ENCODE measurements at places on chromosomes 5 and 9.

GRCh38 chr5:96968074-96968473, 32.2 kb downstream of the LNPEP start:
- no peak for DNase-seq

GRCh38 chr5:164345173-164345849, 839.9 kb downstream of the MAT2B start:
- no peak for DNase-seq

GRCh38 chr5:178674334-178674733, 47.5 kb upstream of the CLK4 start:
- DNase-seq = no peak

DNA sequence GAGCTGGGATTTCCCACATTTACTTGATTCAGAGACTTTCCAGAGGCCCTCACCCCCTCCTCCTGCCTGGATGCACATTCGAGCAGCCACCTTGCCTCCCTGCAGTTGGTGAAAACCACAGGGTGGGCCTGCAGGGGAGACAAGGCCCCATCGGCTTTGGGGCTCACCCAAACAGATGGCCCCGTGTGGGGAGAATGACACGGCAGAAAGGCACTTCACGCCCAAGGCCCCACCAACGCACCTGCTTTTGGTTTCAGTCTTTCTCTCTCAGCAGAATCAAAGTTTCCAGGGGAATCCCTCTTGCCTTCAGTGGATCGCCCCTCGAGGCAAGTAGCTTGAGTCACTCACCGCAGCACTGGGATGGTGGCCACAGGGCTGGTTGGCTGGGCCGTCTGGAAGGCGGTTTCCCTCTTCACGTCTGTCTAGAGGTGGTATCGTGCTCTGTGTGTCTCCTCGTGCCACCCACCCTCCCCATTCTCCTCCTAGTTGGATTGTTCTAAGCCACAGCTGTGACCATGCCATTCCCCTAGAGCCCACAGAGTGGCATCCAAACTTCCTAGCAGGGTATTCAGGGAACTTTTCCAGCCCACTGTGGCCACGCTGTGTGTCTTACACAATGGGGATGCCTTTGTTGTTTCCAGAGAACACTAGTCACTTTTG, 31.8 kb downstream of the SEC61B start:
- no peak for DNase-seq

DNA sequence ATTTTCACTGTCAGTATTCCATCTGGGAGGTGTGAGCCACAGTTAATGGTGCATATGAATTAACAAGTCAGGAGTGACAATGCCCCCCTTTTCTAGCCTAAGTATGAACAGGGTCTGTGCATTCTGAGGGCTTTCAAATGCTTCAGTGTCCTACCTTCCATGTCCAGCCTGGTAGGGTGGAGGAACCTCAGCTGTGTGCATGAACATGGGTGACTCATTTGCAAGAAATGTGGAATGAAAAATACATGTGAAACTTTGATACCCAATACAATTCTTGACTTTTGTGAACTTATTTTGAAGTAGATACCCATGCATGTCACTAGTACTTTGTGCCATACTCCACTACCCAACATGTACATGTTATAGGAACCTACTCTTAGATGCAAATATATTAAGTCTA, 375.8 kb downstream of the SEMA5A start:
- no peak for DNase-seq

DNA sequence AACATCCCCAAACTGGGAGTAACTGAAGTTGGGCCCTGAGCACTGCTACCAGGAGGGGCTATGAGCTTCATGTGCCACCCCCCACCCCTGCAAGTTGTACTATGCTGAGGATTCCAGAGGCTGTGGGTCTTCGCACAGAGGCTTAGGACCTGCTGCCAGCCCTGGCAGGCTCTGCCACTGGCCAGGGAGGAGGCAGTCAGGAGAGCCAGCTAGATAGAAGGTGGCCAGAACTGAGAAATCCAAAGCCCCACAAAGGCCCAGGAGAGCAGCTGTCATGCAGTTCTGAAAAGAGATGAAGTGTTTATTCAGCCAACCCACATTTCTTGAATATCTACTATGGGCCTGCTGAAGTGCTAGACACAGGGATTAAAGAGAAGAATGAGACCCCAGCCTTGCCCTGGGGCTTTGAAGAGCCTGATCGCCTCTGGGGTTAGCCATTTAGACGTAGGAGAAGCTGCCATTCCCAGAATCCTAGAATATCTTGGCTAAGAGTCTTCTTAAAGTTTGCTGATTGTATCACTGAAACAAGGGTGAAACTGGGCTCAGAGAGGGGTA, 1.4 kb downstream of the ALAD start:
- no peak for DNase-seq

DNA sequence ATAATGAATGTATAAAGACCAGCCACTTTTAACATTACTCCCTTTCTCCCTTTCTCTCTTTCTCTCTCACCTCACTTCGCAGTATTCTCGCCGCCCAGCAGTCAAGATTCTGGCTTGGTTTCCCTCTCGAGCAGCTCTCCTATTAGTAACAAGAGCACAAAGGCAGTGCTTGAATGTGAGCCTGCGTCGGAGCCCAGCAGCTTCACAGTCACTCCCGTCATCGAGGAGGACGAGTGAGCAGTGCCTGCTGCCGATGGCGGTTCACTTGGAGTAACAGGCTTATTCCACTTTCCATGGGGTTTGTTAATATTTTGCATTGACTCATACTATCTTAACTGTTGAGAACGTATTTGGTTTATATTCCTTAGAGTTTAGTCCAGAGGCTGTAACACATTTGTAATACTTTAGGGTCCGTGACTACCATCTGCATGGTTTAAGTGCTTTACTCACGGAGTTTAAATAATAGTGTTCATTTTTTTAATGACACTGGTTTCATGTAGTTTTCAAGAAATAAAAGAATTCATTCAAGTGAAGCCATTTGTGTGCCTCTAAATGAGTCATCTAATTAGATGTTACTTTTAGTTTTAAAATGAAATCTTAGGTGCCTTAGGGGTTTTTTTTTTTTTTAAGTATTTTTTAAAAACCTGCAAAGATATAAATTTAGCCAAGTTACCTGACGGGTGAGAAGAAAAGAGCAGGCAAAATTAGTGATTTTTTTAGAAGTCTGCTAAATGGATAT, 8.4 kb upstream of the DMRT3 start:
- DNase-seq = no peak

DNA sequence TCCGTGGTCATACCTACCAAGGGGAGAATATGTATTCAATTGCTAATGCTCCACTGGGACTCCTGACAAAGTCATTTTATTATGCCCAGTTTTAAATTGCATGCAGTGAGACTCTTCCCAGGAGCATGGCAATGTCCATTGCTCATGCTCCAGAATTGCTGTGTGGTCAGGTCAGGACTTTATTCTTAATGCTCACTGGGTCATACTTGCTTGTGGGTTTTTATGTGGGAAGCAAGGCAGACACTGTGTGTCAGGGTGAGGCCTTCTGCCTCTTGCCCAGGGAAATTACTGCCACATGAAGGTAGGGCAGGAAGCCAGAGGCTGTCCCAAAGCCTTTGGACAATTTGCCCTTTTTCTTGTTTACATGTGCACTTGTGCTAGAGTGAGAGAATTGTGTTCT, 164.6 kb upstream of the MEF2C start:
- DNase-seq = no peak

DNA sequence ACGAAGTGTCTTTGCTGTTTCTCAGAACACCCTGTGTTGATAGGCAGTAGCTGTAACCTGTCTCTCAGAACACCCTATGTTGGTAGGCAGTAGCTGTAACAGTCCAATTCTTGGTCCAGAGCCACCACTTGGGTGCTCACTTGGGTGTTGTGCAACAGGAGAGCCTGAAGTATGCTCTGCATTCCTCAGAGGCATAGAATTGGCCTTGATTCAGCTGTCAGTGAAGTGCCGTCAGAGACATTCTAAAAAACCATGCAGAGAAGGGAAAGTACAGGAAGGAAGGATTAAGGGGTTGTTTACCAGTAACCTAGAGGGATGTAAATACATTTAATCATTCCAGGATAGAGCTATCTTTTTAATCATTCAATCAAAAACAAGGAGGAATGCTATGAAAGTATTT, 231.2 kb downstream of the ARRDC3 start:
- DNase-seq = no peak

DNA sequence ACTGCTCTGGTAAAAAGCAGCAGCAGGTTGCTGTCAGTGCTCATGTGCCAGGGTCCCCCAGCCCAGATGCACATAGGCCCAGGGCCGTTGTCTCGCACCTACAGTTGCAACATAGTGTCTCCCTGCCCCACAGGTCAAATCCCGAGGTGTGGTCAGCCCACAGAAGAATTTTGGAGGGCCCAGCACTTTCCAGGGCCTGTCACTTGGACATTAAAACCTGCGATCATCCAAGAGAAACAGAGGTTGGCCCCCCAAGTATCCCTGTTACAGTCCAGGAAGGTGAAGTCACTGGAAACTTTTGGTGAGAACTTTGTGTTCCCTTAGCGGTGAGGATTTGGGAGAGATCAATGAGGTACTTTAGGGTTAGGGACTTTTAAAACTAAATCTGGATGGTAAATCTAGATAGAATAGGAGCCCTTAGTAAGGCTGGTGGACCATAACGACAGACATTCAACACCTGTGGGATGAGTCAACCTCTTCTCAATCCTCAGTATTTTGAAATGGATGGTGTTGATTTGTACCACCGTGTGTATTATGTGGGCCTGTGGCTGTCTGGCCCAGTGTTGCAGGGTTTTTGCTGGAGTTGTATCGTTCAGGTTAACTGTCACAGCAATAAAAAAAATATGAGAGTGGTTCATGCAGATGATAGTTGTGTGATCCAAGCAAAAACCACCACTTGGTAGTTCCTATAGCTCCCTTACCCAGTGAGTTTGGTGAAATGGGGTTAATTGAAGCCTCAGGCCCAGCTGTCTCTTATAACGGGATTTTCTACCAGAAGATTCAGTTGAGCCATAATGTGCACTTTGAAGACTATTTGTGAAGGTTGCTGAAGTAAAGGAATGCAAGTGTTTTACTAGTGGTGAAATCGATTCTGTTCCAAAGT, 19.2 kb downstream of the OR2S2 start:
- DNase-seq = no peak

DNA sequence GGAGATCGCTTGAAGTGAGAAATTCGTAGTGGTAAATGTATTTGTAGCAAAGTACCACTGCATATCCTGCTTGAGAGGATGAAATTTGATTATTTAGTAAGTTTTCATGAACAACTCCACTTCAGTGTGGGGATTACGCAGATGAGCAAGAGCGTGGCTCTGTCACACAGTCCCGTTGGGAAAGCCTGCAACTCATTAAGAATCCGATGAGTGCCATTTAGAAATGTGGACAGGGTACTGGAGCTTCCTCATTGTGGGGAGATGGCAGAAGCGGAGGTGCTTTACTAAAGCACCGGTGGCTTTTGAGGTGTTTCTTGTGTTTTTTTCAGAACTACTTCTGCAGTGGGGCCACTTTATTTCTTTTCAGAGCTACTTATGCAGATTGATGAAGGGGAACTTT, 1.4 kb downstream of the TJP2 start:
- no peak for DNase-seq

DNA sequence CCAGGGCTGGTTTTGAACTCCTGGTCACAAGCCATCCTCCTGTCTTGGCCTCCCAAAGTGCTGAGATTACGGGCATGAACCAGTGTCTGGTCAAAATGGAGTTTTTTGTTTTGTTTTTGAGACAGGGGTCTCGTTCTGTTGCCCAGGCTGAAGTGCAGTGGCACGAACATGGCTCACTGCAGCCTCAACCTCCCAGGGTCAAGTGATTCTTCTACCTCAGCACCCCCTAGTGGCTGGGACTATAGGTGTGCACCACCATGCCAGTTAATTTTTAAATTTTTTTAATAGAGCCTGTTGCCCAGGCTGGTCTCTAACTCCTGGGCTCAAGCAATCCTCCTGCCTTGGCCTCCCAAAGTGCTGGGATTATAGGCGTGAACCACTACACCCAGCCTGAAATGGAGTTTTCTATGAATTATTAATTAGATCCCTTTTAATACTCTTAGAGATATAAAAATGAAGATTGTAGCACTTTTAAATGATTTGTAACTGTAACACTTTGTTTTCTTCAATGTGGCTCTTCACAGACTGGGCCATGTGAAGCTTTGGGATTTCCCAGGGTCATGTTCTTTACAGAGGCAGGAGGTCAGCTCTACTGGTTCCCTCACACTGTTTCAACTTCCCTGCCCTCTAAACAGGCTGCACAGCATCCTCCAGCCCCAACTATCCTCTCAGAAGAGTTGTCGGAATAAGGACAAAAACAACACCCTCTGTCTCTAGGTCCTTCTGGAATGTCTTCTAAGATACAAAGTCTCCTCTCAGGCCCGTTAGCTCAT, 32.7 kb upstream of the SPARC start:
- no peak for DNase-seq

GRCh38 chr9:99350461-99350860, 128.4 kb downstream of the SEC61B start:
- no peak for DNase-seq

- no peak for DNase-seq
These were observed 60.1 kb downstream of the ZDHHC21 start for GRCh38 chr9:14633148-14633547.

GRCh38 chr5:178322736-178323540, 90.3 kb upstream of the PHYKPL start:
- DNase-seq = no peak

GRCh38 chr9:71816916-71817451, 48.7 kb upstream of the CEMIP2 start:
- DNase-seq = no peak

DNA sequence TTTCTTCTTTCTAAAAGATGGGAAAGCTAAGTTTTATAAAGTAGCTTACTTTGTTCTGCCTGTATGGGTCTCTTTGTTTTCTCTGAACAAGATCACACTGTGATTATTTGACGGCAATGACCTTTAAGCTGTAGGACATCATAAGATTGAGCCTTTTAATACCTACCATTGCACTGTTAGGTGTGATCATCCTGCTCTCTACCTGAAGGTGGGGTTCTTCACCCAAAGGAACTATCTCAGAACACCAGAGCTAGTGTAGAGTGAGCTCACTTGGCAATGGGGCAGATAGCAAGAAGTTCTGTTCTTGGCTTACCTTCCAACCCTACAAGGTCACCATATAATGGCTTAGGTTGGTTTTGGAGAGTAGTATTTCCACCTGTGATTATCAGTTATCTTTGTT, 200.2 kb downstream of the SPATA31D1 start:
- DNase-seq = no peak

GRCh38 chr9:72274441-72274840, 90.6 kb downstream of the ZFAND5 start:
- DNase-seq = no peak

GRCh38 chr9:68507130-68507805, 33.4 kb downstream of the TMEM252 start:
- peak; percentile 32 for DNase-seq

DNA sequence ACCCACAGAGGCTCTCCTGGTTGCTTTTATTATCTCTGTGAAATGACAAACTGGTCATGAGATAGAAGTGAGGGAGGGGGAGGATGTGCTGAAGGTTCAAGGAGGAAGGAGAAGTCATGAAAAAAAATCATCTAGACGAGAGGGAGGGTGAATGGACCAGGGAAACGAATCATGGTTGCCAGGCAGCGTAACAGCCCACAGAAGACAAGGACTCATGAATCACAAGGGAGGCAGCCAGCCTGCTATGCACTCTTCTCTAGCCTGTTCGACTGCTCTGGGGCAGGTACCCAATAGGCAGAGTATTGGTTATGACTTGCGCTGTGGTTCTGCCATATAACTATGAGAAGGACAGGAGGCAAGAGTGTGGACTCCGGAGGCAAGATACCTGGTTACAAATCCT, 475.2 kb downstream of the CDK5RAP2 start:
- DNase-seq = no peak

- no peak for DNase-seq
These were observed 45.7 kb downstream of the CYSTM1 start for GRCh38 chr5:140220698-140221064.

- no peak for DNase-seq
These were observed 35.2 kb upstream of the SPATA31C2 start for GRCh38 chr9:88173378-88173999.
